Sciatic nerve (tissue), 2 donors: ENCODE measurements at places on chromosomes 5 and 9.

DNA sequence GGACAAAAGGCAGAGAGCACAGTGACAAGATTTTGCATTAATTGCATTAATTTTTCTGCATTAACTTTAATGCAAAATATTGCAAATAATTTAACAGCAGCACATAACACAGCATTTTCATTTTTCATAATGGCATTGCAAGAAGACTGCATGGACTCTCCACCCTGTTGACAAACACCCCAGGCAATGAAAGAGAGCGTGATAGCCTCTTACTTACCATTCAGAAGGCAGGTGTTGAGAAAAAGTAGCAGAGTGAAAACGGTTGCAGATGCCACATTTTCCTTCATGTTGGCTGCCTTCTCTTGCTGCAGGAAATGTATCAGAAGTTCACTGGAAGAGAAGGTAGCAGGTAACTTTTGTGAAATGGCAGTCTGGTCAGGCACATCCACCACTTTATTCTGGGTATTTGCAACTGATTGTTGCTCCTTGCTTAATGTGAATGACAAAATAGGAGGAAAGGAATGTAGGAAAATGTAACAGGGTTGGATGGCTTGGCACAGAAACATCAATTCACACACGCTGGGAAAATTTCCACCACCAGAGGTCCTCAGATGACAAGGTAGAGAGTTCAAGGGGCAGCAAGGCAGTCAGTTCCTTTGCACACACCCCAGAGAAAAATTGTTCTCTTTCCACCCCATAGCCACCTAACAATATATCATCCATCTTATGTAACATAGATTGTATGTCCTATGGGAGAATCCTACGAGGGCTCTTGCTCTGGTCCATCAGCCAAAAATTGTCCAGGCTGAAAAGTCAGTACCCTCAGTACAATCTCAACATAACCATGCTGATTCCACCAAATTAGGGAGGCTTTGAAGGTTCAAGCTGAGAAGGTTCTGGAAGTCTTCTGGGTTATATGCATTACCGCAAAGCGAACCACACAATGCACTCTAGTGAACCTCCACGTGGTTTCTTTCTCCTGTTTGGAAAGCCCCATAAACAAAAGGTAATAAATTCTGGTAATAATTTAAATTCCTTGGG is 41.9 kb upstream of the AGXT2 start:
- DNase-seq = peak; percentile 77

GRCh38 chr5:154278186-154278585 is 87.7 kb downstream of the GALNT10 start:
- no peak for DNase-seq

DNA sequence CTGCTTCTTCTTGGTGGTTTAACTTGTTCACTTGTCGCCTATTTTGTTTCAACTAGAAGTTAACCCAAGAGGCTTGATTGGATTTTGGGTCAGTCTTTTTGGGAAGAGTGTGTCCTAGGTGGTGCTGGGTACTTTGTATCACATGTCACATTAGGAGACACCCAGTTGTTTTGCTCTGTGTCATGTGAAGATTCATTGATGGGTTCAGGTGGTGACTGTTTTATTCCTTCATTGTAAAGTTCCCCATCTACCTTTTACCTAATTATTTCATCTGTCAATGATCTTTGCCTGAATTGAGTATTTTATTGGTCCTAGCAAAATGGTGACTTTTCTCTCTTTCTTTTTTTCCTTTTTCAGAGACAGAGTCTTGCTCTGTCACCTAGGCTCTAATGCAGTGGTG is 69.2 kb downstream of the RALGPS1 start:
- DNase-seq = no peak

- DNase-seq = peak; percentile 71
Measured at GRCh38 chr5:98769959-98770208, 3.6 kb upstream of the RGMB start.

GRCh38 chr9:87613265-87614111 is 112.4 kb upstream of the CTSL start:
- no peak for DNase-seq

DNA sequence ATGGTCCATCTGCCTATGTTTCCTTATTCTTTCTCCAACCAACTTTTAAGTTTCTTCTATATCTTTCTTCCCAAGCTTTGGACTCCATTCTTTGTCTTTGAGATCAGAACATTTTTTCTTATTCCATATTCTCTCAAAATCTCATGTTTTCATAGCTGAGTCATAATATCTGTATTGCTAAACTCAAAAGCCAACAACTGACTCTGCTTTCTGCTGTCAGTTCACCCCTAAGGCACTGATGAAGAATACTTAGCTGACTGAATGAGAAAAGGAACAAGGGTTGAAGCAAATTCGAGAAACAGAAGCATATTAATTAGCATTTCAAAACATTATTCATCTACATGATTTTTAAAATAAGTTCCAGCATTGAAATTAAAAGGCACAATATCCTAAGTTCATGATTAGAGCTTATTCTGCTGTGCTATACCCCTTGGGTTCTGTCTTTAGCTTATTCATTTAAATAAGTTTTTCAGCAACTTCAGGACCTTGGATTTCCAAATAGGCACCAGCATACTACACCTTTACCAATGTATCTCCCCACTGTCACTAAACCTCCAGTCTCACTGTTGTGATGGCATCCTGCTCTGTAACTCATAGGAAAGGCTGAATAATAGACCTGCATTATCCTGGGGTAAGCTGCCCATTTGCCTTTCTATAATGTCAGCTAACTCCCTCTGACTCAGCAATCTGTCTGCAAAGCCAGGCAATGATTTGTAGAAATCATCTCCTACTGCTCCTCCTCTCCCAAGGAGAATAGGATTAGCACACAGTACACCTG is 49.9 kb upstream of the C5orf46 start:
- DNase-seq = no peak

GRCh38 chr9:91346644-91347043 is 15.1 kb downstream of the AUH start:
- DNase-seq = no peak

- DNase-seq = no peak
Measured at GRCh38 chr9:123251741-123252140, 16.6 kb downstream of the STRBP start.

GRCh38 chr9:95551406-95551805 is 34.6 kb upstream of the PTCH1 start:
- no peak for DNase-seq

- DNase-seq = no peak
Measured at GRCh38 chr5:123203105-123203800, 114.2 kb downstream of the PRDM6 start.

DNA sequence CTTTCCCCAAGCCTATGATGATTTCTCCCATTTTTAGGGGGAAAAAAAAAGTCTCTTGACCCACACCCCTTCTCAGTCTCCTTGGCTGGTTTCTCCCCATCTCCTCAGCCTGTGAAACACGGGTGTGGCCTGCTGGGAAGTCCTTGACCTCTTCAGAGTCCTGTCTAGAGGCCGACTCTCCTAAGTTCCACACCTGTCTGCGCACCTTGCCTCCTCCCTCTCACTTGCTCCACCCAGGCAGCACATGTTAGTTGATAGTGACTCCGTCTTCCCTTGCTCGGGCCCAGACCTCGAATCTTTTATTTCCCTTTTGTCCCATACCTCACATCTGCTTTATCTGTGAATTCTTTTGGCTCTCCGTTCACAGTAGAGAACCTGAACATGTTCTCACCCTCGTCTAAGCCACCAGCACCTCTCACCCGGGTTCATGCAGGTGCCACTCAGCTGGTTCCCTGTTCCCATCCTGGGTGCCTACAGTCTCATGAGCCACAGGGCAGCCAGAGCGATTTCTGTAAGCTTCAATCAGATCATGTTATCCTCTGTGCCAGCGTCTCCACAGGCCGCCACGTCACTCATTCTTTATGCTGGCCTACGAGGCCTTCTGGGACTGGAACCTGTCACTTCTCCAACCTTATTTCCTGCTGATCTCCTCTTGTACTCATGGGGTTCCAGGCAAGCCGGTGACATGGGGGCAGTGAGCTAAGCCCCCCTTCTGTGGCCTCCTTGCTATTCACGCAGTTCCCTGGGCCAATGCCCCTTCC is 51.7 kb upstream of the LRRTM2 start:
- DNase-seq = no peak

GRCh38 chr5:145362266-145362665 is 472.9 kb downstream of the PRELID2 start:
- no peak for DNase-seq
